ENCODE measurements at places on chromosomes 4 and X.

- DNase-seq, result no peak
Observed at GRCh38 chr4:142572071-142572470, 274.0 kb downstream of the INPP4B start.

GRCh38 chrX:77622233-77622632 lies 163.8 kb downstream of the ATRX start:
- no peak for DNase-seq

GRCh38 chrX:130840345-130840744 lies 62.7 kb downstream of the ENOX2 start:
- no peak for DNase-seq

- no peak for DNase-seq
Observed at GRCh38 chr4:26299254-26299882, 21.4 kb upstream of the RBPJ start.

DNA sequence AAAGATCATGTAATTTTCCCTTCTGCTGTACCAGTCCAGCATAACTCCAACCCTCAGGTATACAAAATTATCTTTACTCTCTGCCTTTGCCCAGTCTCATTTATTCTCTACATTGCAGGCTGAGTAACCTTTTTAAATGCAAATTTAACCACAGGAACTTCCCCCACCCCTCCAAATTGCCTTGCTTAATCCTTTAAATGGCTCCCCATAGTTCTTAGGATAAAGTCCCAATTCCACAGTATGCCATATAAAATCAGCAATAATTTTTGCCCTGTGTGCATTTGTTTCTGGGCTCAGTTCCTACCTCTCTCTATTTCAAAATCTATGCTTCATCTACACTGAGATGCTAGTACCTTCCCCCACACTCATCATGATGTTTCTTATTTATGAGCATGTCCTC lies 879.7 kb downstream of the RPA4 start:
- no peak for DNase-seq

- DNase-seq, result no peak
Observed at GRCh38 chrX:101057093-101057714, 5.3 kb upstream of the TRMT2B start.

GRCh38 chrX:132614297-132614696 lies 125.5 kb upstream of the MBNL3 start:
- no peak for DNase-seq

- peak; percentile 43 for DNase-seq
Observed at GRCh38 chr4:12852338-12853307, 631.5 kb downstream of the RAB28 start.

GRCh38 chr4:113576947-113577678 lies 184.4 kb downstream of the CAMK2D start:
- no peak for DNase-seq

- DNase-seq, result no peak
Observed at GRCh38 chrX:12950851-12951594, 23.9 kb upstream of the TMSB4X start.

- DNase-seq, result no peak
Observed at GRCh38 chrX:30714138-30714537, 60.9 kb downstream of the GK start.

GRCh38 chr4:100843910-100844309 lies 326.1 kb upstream of the EMCN start:
- no peak for DNase-seq

GRCh38 chr4:23135792-23136645 lies 443.3 kb downstream of the GBA3 start:
- DNase-seq, result peak; percentile 13

- DNase-seq, result peak; percentile 9
Observed at GRCh38 chr4:185283723-185284122, 74.3 kb downstream of the SNX25 start.

GRCh38 chr4:26870576-26871262 lies 10.1 kb downstream of the STIM2 start:
- no peak for DNase-seq

- peak; percentile 9 for DNase-seq
Observed at GRCh38 chrX:78708262-78708661, 39.3 kb upstream of the LPAR4 start.

GRCh38 chr4:146507632-146508031 lies 14.1 kb downstream of the SLC10A7 start:
- no peak for DNase-seq

DNA sequence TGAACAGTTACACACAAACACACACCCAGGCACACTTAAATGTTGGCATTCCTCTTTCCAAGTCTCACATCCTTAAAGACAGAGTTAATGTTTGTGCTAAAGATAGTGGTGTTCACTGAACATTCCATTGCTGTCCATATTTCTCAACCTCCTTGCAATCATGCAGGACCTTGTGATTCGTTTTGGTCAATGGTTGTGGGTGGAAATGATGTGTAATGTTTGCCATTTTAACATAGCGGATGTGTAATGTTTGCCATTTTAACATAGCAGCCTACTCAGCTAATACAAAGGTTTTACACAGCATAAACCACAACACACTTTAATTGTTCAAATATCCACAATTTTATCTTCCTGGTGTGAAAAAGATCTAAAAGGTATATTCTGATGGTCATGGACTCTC lies 93.9 kb downstream of the CEP44 start:
- DNase-seq, result no peak

DNA sequence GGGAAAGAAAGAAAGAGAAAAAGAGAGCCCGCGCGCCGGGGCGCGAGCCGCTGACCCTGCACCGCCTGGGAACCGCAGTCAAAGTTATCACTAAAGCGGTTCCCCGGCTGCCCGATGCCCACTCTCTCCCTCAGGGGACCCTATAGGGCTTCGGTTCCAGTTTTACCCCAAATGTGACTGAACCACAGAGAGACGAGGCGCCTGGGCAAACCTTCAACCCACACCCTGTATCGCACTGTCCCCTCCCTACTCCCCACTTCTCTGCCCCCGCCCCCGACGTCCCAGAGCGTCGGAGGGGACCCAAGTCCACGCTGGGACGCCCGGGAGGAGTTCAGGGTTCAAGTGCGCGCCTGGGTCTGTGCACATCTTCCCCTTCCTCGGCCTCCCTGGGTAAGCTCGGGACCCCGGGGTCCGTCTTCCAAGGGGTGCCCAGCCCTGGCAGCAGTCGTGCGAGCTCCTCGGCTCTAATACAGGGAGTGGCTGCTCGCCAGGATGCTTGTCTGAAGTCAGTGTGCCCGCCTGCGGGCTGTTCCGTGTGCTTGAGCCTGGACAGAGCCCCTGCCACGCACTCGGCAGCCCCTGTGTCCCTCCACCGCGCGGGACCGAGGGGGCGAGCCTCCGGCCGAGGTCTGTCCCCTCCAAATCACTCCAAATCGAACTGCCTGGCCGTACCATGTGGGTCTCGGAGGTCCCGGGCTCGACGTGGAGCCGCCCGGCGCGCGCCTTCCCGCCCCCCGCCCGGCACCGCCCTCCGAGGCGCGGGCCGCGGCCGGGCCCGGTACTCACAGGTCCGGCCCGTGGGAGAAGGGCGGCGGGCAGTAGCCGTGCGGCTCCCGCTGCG lies 960 bp downstream of the TRPC3 start:
- DNase-seq, result no peak

GRCh38 chr4:189498457-189498856 lies 442.2 kb upstream of the FRG1 start:
- DNase-seq, result no peak

GRCh38 chr4:185559915-185560281 lies 24.6 kb upstream of the PDLIM3 start:
- no peak for DNase-seq

DNA sequence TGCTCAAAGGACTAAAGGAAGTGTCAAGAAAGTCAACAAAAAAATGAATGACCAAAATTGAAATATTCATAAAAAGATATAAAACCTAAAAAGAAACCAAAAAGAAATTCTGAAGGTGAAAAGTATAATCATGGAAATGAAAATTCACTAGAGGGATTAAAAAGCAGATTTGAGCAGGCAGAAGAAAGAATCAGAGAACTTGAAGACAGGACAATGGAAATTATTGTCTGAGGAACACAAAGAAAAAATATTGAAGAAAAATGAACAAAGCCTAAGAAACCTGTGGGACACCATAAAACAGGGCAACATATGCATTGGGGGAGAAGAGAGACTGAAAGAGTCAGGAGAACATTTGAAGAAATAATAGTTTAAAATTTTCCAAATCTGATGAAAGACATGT lies 9.9 kb upstream of the SPON2 start:
- DNase-seq, result no peak

DNA sequence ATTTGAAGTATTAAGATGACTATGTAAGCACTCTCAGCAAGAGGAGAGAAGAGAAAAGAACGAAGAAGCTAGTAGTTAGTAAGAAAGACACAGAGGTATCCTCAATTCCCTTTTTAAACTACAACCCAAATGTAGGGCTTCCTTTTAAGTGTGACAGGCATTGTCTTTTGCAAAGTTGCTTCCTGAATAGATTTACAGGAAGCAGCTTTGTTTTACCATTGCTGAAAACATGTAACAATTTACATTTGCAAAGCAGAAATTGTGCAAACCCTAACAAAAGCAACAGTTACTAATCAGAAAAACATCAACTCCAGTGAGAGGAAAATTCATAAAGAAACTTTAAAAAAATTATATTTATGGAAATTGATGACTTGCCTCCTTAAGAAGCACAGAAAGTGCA lies 96.4 kb downstream of the FAM13A start:
- DNase-seq, result no peak

- no peak for DNase-seq
Observed at GRCh38 chr4:42558156-42558555, 98.7 kb downstream of the ATP8A1 start.

DNA sequence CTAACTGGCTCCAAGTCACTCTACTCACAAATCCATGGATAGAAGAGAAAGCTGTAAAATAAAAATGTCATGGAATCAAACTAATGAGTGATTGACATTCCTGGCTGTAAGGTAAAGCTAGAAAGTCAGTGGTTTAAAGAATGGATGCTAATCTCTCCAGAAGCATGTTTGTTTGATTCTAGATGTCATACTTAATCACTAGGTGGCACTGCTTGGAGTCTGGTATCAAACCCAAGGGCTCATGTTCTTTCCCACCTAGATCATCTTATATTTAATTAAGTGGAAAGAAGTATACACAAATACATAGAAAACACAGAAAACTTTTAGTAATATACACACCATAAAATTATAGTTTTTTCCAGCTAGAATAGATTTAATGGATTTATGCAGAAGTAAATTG lies 2666.6 kb downstream of the PCDH7 start:
- no peak for DNase-seq

DNA sequence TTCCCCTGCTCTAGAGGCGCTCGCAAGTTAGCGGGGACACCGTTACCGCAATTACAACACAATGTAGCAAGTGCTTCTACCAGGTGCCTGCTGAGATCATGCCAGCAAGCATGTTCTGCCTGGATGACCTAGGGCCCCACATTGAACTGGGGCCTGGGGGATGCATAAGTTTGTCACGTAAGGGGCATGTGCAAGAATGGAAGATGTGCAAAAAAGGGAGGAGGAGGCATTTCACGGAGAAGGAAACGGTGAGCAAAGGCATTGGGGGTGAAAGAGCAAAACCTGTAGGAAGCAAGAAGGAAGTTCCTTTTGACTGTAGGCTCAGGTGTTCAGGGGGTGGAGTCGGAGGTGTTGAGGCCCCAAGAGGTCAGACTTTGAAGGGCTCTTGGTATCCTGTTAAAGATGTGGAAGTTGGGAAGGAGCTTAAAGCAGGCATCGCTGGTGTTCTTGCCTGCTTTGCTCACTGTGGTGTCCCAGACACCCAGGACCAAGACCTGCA lies 602 bp upstream of the SCARB2 start:
- no peak for DNase-seq

- no peak for DNase-seq
Observed at GRCh38 chr4:158622251-158622650, 49.4 kb downstream of the C4orf46 start.

DNA sequence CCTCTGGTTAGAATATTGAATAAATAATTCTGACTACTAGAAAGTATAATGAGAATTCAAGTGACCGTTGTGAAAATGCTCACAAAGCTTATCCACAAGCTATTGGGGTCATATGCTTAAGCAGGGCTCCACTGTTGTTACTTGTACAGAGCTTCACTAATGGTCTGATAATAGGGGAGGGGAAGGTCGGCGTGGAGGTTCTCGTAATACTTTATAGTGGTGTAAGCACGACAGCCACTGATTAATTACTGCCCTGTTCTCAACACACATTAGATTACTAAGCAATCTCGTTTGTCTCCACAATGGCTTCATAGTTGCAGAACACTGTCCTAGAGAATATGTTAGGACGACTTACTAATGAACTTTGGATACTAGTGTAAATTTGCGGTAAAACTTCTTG lies 11.6 kb downstream of the UNC5C start:
- no peak for DNase-seq

DNA sequence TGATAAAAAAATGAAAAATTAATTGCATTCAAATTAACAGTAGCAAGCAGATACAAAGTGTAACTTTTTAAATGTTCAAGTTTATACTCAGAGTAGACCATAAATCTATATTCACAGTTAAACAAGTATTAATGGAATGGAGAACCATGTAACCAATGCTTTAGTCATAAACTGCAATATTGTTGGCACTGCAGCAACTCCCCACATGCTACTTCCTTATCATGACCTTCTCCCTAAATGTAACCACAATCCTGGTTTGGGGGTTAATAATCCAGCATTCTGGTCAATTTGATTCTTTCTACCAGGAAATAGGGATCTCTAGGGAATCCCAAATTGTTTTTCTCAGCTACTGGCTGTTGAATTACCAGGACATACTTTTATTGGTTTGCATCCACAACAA lies 223.9 kb upstream of the DCAF8L1 start:
- DNase-seq, result no peak

DNA sequence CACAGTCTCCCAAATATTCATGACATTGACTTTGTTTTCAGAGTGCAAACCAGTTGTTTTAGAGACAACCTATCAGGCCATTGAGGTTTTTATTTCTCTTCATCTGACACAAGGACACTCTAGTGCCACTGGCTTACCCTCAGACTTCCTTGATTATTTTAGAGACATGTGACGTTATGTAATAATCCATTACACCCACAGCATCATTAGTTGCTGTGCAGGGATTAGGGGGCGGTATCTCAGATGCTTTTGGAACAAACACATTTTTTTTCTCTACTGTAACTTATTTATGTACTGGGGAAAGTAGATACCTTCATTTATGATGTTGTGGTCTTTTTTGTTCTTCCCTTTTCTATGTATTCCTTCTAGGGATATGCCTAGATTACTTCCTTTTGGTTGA lies 2293.1 kb downstream of the PCDH7 start:
- no peak for DNase-seq
